ENCODE measurements at places on chromosomes 3 and 15.

- DNase-seq, result no peak
These were observed 40.5 kb downstream of the TGM4 start for GRCh38 chr3:44914936-44915335.

DNA sequence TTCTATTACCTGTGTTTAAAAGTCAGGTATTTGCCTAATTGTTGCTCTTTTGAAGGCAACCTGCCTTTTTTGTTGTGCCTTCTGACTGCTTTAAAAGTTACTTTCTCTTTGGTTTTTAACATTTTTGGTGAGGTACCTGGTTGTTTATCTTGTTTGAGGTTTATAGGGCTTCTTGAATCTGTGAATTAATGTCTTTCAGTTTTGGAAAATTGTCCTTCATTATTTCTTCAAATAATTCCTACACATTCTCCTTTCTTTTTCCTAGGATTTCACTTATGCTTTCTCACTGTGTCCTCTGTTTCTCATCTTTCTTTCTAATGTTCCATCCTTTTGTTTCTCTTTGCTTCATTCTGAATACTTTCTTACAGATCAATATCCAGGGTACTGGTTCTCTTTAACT is 30.8 kb downstream of the HHLA2 start:
- no peak for DNase-seq

GRCh38 chr15:60017538-60018520 is 13.7 kb downstream of the FOXB1 start:
- DNase-seq, result no peak

DNA sequence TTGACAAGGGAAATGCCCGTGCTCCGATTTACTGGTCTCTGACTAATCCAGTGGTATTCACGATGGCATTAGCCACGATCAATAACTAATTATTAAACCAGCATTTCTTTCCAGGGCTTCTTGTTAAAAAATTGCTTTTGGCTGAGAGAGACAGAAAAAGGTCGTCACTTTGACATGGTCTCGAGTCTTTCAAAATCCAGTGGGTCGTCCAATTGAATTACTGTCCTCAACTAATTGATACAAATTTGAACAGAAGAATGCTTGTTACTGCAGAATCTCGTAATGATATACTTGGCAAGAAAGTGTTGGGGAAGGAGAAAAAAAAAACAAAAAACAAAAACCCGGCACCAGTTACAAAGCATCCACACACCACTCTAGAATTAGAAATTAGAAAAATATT is 318.4 kb downstream of the NR2F2 start:
- DNase-seq, result no peak

GRCh38 chr3:43013743-43014155 is 34.6 kb downstream of the GASK1A start:
- DNase-seq, result no peak

DNA sequence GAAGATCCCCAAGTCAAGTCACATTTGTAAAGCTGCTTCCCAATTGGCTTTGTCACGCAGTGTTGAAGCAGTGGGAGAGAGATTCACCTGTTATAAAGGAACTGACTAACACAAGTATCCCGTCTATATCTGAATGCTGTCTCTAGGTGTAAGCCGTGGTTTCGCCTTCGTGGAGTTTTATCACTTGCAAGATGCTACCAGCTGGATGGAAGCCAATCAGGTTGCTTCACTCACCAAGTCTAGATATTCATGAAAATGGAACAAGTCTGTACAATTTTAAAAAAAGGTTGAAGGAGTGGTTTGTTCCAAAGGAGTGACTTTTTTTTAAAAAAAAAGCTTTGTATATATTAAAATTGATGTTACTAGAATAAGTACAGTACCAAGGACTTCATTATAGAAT is 11.7 kb downstream of the RBM5 start:
- DNase-seq, result no peak

- no peak for DNase-seq
These were observed 8.2 kb upstream of the GRIP2 start for GRCh38 chr3:14548321-14548729.

- DNase-seq, result no peak
These were observed 78.0 kb upstream of the MBNL1 start for GRCh38 chr3:152190636-152191183.

GRCh38 chr3:73029321-73029796 is 32.1 kb upstream of the EBLN2 start:
- no peak for DNase-seq

DNA sequence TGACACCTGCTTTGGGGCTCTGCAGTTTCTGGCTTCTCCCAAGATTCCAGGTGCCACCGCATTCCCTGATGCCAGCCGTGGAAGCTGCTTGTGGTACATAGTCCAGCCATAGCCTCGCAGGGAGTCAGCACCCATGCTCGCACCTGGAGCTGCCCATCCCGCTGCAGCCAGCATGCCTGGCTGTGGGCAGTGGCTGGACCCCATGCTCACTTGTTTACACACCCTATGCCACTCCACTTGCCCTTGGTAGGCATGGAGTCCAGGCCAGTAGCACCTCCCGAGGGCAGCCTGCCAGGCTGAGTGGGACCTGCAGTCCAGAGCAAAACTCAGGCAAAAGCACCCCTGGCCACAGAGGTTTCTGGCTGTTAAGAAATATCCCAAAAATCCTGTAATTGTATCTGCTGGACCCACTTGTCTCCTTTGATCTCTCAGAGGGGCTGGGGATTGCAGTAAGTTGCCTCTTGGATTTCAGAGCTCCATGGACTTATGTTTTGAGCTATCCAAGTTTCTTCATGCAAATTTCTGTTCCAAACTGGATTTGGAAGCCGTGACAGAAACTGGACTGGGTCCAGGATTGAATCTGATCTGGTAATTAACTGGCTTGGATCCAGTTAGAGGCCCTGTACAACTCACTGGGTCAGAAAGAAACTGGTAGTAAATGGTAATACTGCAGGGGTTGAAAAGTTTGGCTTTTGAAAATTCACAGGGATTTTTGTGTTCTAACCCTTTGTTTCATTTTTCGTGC is 149.3 kb downstream of the FMN1 start:
- no peak for DNase-seq

DNA sequence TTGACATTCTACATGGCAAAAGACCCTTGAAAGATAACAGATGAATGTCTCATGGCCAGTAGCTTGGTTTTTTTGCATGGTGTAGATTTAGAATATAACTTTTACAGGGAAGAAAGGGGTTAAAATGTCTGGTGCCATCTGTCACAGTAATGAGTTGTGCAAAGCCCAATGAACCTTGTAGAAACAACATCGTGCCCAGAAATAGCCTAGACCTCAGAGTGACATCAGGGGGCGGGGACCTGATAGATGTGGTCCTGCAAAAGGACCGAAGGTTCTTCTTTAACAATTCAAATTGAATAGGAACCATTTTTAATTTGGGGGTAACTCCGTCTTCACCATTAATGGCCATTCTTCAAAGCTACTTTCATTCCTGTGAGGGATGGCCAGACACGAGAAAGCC is 254.1 kb upstream of the CTDSPL start:
- no peak for DNase-seq

DNA sequence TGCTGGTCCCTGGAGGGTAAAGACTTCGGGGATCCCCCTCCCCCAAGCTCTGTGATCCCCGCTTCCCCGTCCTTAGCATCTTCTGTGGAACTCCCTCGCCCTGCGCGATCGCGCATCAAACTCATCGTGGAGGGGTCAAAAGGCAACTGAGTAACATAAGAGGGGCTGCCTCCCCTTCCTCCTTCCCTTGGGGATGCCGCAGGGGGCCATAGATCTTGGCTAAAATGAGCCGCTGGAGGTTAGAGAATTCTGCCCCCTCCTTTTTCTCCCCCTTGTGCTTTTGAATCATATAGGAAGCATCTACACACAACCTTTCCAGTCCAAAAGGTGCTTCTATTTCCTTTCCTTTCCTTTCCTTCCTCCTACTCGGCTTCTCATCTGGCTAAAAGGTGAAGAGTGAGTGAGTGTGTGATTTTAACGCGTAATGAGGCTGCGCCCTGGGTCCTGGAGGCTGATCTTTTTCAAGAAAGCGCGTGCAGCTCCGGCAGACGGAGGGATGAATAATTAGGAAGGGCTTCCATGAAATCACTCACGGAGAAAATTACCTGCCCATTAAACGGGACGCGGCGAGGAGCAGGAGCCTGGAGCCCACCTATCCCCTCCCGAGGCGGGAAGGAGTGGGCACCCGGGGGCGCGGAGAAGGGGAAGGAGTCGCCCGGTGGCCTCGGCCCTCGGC is 831 bp upstream of the ROBO2 start:
- DNase-seq, result no peak

- DNase-seq, result no peak
These were observed 6.9 kb upstream of the ALPK3 start for GRCh38 chr15:84810073-84810840.

DNA sequence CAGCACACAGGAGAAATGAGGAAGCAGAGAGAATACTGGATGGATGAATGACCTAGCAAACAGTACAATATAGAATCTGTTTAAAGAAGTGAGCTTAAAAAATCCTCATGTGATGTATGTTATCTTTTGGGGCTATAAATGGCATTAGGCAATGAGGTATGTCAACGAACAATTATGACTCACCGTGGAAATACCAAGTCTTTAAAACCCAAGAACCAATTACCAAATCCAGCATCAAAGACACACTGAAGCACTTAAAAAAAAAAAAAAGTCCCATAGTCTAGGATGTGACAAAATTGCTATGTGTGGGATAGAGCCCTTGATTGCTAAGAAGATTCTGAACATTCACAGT is 36.3 kb upstream of the HERC1 start:
- no peak for DNase-seq

DNA sequence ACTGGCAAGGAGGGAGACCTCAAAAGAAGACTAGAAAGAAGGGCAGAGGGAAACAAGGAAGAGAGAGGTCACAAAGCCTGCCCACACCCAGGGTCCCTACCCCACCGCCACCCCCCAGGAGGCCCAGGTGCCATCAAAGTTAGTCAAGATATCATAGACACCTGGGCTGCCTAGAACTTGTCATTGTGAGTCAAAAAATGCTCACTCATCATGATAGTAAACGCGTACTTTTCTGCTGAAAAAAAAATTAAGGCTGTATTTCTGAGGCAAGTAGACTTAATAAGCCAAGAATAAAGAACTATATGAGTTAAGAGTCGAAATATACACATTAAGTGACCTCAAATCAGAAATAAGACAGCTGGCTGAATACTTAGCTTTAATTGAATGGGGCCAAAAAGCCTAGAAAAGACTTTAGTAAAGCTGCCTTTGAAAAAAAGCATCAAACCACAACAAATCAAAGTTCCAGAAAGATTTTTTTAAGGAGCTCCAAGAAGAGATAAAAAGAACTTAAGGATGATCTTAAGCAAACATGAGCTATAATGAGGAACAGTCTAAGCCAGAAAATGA is 415.5 kb upstream of the PPP2R3A start:
- no peak for DNase-seq

DNA sequence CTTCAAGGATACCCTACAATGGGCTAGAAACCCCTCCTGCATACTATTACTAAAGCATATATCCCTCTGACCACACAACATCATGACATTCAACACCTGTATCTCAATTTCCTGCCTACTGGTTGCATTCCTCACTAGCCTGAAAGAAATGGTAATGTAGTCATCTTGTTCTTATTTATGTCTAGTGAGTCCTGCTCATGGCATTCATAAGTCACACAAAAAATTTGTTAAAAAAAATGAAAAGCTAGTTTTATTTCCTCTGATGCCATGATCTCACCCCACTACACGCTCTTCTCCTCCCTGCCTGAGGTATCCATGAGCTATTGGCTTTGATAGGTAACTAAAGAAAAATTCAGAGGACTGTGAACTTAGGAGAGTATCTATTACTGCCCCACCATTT is 284.5 kb downstream of the ZNF385D start:
- no peak for DNase-seq

GRCh38 chr3:48405343-48405881 is 24.5 kb downstream of the PLXNB1 start:
- DNase-seq, result no peak

DNA sequence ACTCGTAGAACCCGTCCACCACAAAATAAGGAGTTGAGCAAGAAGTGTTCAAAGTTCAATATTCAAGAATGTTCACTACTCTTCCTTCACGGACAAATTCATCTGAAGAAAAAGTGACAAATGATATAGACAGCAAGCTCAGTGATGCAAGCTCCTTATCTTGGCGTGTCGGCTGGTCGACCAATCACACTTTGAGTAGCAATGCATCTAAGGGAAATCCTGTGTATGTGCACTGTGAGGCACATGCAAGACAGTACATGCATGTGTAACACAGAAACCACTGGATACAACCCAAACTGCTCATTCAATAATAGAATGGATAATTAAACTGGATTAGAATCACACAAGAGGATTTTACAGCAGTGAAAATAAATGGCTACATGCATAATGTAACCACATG is 64.4 kb upstream of the CSPG5 start:
- DNase-seq, result no peak

GRCh38 chr3:30538791-30539190 is 67.6 kb upstream of the TGFBR2 start:
- no peak for DNase-seq

- no peak for DNase-seq
These were observed 9.7 kb upstream of the SCAANT1 start for GRCh38 chr3:63921741-63922482.

GRCh38 chr15:57017024-57017423 is 98.6 kb downstream of the TCF12 start:
- DNase-seq, result no peak

DNA sequence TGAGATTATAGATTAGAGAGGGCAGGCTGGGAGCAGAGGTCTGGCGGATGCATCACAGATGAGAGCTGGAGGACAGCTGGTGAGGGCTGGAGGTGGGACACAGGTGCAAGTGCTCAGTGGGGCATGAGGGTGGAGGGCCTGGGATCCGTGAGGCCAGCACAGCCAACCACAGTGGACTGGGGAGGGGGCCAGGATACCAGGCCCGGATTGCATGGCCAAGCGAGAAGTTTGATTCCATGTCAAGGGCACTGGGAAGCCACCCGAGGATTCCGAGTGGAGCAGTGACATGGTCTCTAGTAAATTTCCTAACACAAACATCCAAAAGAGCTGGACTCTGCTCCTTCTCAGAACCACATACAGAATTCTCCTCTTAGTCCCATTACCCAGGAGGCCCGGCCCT is 44.0 kb upstream of the SLC41A3 start:
- no peak for DNase-seq

DNA sequence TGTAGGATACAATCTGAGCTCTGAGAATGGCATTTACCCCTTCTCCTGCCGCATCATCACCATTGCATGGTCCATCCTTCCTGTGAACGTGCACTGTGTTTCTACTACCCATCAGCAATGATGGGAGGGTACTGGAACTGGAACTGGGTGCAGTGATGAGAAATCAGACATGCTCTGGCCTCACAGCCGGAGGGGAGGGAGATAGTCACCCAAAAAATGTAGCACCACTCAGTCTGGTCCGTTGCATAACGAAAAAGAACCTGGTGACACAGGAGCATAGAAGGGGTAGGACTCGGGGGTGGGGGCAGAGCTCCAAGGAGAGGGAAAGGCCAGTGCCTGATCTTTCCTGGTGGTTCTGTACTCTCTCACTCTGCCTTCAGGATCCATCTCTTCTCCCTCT is 205.0 kb downstream of the RPLP1 start:
- no peak for DNase-seq

DNA sequence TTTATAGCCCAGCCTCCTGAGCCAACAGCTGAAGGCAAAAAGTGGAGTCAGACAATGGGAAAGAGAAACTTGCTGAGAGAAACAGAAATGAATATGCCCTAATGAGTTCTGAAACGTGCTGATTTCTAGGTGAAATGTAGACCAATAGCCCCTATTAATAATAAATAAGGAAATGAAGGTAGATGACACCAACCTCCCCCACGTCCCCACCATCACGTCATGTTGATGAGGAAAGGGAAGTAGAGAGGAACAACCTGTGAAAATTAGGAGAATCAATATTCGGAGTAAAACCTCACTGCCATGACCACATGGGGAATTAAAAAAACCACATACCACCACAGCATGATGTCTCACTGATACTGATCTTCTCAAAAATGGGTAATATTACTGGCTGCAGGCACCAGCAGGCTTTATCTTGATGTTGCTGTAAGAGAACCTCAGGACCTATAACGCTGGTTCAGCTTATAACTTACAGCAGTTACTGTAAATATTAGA is 64.0 kb downstream of the KAT2B start:
- DNase-seq, result peak; percentile 36

All from stimulated activated CD8-positive, alpha-beta memory T cell treated with anti-CD3 and anti-CD28 coated beads, Interleukin-15, amount 100 ng/mL, for 4 hours (primary cell).